ENCODE measurements at places on chromosomes 16 and 17.
A peak's percentile ranks its signal among the peaks of the same experiment; 100 is the strongest.

DNA sequence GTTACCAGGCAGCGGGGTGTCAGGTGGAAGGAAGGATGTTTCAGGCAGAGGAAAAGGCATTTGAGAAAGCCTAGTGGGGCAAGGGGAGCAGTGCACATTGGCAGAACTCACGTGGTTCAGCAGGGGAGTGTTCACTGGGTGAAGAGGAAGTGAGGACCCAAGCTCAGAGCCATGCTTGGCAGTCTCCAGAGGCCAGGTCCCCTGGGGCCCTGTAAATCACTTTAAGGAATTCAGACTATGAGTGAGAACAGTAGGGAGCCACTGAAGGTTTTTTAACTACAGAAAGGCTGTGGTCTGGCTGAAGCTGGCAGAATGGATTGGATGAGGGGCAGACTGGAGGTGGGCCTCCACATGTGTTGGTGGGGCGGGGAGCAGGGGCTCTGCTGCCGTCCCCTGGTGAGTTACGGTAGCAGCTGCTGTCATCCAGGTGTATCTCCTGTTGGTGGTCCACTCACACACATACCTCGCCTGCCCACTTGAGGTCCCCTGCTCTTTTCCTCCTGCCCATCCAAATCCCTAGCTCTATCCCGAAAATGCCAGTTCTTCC, 5.1 kb downstream of the CLEC16A start:
- peak; percentile 95 for ATAC-seq

- ATAC-seq: peak; percentile 31
Observed at GRCh38 chr17:80885947-80886582, 105.6 kb upstream of the CHMP6 start.

- ATAC-seq: no peak
Observed at GRCh38 chr16:52073024-52073423, 473.9 kb downstream of the TOX3 start.

DNA sequence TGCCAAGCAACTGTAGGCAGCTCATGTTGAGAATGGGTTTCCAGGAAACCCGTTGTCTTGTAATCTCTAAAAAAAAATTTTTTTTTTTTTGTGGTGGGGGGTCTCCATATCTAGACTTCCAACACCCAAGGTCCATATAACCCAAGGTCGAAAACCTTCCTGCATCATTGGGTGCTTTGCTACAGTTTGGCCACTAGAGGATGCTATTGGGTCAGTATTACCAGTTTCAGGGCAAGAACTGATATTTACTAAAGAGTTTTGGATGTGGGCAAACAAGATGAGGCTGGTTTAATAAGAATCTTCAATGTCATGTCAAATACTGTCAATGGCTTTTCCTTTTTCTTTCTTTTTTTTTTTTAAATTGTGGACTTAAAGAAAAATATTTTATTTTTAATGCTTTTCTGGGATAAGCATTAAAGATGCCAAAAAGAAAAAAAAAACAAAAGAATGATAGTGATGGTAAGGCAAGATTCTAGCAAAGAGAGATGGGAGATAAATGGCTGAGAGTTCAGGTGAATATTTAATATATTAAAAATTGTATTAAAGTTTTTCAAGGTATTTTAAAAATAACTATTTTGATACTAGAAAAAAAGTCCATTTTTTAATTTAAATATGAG, 62.2 kb downstream of the DHRS7C start:
- ATAC-seq: no peak

DNA sequence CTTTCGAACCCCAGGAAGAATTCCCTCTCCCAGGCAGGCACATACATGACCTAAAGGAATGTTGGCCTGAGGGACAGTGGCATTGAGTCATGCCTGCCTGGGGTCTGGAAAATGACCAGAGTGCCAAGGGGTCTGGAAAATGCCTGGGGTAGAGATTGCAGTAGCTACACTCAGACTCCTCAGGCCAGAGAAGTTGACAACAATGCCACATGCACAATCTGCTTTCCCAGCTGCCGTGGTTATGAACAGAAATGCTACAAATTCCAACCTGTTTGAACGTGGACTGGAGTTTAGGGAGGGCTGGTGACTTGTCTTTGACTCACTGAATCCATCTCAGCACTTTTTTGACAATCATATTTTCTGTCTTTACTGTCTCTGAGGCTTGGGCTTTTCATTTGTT, 250.0 kb downstream of the ABCC12 start:
- no peak for ATAC-seq

All from stimulated activated memory B cell treated with anti-CD40 and anti-IgM and Interleukin-4, amounts not matched to agents 10 μg/mL and 1 μg/mL and 100 μg/mL, for 72 hours (primary cell).